ENCODE measurements at places on chromosomes 11 and 22.
A peak's percentile ranks its signal among the peaks of the same experiment; 100 is the strongest.

DNA sequence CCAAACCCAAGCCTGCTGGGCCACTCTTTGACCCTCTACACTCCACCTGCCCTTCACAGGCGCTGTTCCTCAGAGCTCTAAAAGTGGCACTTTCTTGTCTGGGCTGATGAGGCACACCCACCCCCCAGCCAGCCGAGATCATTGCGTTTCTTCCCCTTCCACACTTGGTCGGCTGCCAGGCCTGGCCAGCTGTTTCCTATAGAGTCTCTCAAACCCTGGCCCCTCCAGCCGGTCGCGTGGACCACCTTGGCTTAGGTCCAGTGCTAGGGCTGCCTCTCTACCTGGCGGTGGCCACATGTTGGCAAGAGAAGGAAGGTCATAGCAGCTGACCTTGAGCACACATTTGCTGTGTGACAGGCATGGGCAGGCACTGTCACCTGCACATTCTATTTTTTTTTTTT lies 60.6 kb downstream of the PPP6R2 start:
- no peak for DNase-seq

DNA sequence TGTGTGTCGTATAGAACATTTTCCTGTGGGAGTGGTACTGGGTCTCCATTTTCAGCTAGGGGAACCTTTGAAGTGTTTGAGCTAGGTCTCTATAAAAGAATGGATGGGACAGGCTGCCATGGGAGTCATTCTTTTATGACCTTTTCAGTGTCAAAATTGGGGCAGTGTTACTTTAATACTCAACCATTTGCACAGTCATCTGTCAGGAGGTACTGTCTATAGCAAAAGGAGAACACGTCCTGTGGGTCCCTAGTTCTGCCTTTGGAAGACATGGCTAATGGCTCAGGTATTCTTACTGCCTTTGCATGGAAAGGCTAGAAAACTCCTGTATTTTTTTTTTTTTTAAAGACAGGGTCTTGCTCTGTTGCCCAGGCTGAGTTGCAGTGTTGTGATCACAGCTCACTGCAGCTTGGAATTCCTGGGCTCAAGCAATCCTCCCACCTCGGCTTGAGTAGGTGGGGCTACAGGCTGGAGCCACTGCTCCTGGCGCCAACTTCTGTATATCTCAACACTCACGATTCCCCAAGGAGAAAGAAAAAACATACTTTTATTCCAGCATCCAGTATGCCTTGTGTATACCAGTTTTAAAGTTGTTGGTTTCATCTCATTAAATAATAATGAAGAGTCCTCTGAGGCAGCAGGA lies 2.1 kb upstream of the ATF4 start:
- DNase-seq = no peak

- no peak for DNase-seq
These were observed 391.3 kb downstream of the NXPE2 start for GRCh38 chr11:115069599-115069998.

- DNase-seq = no peak
These were observed 47.1 kb upstream of the SOX6 start for GRCh38 chr11:16403448-16403803.

DNA sequence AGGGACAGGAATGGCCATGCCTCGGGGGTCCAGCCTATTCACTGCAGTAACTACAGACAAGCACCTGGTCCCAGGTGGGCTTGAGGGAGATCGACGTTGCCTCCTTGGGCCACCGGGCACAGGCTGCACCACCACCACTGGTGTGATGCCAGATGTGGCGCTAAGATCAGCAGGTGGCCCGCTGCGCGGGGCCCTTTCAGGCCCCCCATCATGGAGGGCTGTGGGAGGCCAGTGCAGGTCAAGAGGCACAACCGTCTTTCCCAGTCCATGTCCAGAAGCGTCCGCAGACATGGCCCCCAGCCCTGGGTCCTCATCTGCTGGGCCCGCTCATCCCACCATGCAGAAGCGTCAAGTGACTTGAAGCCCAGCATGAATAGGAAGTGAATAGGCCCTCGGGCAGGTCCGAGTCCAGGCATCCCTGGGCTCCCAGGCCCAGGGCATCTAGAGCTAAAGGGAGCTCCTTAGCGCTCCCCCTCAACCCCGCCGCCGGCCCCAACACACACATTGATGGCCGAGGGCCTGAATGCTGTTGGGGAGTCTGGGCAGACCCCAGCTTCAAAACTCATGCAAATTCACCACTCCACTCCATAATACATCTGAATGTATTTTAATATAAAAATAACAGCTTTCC lies 18.3 kb downstream of the FADS3 start:
- DNase-seq = no peak

- DNase-seq = no peak
These were observed 95.8 kb downstream of the TBC1D22A start for GRCh38 chr22:46858181-46858771.

DNA sequence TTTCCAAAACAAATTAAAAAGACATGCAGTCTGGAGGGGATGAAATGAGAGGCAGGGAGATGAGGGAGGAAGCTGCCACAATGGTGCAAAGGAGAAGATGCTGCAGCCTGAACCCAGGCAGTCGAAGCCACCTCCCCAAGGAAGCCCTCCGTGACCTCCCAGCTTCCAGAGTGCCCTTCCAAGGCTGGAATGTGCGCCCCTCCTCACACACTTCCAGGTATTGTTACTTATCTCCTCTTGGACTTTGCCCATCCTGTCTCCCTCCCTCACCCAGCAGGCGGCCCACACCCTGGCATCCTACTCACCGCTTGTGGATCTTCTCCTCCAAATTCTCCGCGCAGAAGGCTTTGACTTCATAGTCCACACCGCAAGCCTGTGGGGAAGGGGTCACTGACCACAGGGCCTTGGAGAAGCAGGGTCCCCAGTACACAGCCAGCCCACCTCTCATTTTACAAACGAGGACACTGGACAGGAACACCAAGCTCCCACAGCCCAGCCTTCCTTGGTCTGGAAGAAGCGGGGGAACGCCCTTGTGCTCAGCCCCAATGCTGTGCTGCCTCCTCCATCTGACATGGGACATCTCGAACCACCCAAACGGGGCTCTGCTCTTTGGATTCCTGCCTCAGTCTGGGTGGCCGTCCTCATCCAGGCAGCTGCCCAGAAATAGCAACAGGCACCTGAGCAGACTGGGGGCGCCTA lies 40.3 kb downstream of the TPBGL start:
- no peak for DNase-seq

DNA sequence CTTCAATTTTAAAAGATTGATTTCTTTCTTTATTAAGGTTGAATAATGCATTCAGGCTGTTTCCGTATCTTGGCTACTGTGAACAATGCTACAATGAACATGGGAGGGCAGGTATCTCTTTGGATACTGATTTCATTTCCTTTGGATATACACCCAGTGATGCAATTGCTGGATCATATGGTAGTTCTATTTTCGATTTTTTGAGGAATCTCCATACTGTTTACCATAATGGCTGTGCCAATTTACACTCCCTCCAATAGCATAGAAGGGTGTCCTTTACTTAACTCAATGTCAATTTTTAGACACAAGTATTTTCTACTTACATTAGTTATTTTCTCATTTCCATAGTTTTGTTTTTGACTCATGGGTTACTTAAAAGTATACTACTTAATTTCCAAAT lies 8.0 kb downstream of the RTCB start:
- DNase-seq = no peak

DNA sequence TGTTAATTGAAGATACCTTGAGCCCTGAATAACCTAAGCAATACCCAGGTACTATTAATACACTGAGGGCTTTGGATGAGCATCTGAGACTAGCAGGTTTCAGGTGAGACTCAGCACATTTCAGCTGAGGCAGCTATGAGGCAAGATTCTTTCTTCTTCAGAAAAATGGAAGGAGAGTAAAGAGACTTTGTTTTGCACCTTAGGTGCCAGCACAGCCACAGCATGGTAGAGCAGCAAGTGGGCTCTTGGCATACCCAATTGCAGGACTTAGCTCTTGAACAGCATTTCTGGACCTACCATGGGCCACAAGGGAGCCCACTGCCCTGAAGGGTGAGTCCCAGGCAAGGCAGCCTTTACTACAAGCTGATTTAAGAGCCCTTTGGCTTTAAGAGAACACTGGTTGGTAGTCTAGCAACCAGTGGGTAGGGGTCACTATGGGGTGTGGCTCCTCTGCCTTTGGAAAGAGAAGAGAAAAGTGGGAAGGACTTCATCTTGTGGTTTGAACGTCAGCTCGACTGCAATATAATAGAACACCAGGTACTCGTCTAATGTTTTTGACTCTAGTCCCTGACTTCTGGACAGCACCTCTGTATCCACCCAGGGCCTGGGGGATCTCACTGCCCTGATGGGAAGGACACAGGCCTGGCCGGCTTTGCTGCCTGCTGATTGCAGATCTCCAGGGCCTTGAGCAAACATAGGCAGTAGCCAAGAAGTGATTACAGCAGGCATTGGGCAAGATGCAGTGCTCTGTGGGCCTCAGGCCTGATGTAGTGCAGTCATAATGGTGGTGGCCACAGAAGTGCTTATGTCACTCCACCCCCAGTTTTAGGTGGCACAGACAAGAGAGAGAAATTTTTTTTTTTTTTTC lies 73.3 kb downstream of the GLYATL1 start:
- DNase-seq = no peak

DNA sequence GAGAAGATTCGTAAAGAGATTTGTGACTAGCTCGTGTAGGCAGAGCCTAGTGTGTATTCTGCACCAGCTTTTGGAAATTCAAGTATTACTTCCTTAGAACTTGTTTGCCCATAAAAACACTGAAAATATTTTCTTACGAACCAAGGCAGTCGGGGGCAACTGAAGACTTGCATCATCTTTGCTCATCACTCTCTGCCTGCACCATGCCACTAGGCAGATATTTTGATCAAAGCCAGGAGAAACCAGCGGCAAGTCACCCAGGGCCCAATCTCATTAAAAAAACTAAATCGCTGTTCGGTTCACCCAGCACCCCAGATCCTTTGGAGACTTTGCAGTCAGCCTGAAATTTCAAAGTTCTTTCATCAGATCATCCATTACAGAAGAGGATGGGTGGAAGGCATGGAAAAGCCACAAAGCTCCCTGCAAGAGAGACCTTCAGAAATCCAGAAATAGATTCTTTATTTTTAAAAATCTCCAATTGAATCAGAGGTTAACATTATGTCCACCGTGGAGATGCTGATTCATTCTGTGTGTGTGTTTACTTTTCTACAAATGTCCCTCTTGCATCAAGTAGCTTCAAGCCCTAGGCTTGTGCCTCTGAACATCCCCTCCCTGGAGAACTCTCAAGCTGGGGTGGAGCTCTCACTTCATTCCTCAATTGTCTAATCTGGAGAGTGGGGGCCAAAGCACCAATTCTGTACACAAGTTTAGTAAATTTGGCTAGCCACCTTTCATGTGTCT lies 78.4 kb downstream of the ETS1 start:
- no peak for DNase-seq

GRCh38 chr11:31414338-31414737 lies 44.7 kb downstream of the DNAJC24 start:
- DNase-seq = no peak

GRCh38 chr11:20861322-20861721 lies 191.9 kb downstream of the NELL1 start:
- DNase-seq = no peak

GRCh38 chr22:48829908-48830307 lies 997.8 kb downstream of the BRD1 start:
- no peak for DNase-seq

GRCh38 chr22:26404851-26405421 lies 24.1 kb upstream of the ASPHD2 start:
- no peak for DNase-seq

- DNase-seq = no peak
These were observed 18.1 kb upstream of the EFCAB6 start for GRCh38 chr22:43829904-43830851.

DNA sequence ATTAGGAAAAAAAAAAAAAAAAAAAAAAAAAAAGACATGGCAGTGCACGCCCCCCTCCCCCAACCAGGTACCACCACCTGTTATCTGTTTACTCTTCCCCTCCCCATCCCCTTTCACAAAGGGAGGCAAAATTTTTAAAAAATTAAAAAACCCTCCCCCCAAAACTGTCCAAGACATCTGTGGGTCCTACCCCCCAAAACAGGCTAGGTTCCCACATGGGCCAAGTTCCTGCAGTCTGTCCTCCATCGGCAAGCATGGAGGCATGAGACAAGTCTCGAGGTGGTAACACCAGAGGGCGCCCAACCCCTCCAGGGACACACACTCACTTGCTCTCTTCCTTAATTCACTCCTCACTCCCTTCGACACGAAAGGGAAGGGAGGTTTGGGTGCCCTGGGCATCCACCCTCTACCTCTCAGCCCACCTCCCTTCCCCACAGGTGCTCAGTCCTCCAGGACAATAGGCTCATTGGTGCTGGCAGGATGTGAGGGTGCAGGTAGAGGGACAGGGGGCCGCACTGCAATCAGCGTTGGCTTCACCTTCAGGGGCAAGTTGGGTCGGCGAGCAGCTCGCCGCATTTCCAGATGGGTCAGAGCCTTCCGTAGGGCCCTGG lies 2.2 kb upstream of the TUT1 start:
- DNase-seq = peak; percentile 64

DNA sequence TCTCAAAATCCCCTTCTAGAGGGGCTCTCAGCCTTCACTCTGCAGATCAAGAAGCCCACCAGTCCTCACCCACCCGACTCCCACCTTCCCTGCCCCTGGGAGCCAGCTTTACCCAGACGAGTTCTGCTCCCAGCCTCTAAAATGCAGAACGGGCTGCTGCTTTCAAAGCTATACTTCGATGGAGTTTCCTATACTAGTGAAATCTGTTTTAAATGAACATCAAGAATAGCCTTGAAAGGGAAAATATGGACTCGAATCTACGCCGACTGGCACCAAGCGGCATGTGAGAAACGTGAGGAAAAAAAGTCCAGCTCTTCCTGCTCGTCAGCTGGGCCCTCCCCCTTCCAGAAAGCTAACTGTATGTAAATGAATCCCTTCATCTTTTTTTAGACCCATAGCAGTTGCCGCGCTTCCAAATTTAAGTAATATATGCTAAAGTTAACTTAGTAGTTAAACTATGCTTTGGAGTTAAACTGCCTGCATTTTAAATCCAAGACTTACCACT lies 211.7 kb downstream of the NTM start:
- DNase-seq = no peak

- no peak for DNase-seq
These were observed 2.2 kb downstream of the SRRD start for GRCh38 chr22:26485806-26486390.

DNA sequence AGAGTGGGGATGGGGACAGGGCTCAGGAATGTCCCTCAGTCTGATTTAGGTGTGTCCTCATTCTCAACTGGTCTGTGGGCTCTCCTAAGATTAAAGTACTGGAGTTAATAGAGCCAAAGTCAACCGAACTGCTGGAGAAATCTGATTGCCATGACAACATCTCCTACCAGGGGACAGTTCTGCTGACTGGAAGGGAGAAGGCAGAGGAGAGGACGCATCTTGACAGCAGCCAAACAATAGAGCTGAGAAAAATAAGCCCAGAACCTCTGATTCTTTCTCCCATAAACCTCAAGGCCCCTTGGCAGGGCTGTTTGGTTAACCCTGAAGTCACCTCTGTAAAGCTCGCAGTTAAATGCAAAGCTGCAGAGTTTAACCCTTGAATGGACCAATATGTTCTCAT lies 2.8 kb downstream of the KCTD14 start:
- DNase-seq = no peak

All from HTR-8/SVneo (cell line).